Fibroblast of villous mesenchyme (primary cell): ENCODE measurements at places on chromosomes 3 and 15.

- peak; percentile 33 for DNase-seq
These were observed 30.1 kb upstream of the ZNF502 start for GRCh38 chr3:44682182-44682896.

- no peak for DNase-seq
These were observed 43.6 kb downstream of the C3orf20 start for GRCh38 chr3:14718539-14718938.

- DNase-seq = peak; percentile 27
These were observed 1.4 kb downstream of the ATP11B start for GRCh38 chr3:182794455-182795388.

DNA sequence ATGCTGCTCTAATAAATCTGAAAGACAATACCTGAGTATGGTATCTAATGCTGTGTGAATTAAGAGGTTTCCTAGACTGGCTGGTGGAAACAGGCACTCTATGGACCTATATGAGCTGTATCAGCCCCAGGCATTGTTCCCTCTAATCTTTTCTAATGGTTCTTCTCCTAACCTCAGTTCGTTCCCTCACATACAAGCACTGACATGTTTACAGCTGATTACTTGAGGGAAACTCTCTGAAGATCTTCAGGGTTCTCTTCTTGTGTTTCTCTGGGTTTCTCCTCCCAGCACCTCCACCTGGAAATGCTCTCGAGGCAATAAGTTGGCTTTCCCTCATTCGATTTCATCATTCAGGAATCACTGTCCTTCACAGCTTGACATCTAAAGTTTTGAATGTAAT, 52.9 kb downstream of the KLF15 start:
- no peak for DNase-seq

DNA sequence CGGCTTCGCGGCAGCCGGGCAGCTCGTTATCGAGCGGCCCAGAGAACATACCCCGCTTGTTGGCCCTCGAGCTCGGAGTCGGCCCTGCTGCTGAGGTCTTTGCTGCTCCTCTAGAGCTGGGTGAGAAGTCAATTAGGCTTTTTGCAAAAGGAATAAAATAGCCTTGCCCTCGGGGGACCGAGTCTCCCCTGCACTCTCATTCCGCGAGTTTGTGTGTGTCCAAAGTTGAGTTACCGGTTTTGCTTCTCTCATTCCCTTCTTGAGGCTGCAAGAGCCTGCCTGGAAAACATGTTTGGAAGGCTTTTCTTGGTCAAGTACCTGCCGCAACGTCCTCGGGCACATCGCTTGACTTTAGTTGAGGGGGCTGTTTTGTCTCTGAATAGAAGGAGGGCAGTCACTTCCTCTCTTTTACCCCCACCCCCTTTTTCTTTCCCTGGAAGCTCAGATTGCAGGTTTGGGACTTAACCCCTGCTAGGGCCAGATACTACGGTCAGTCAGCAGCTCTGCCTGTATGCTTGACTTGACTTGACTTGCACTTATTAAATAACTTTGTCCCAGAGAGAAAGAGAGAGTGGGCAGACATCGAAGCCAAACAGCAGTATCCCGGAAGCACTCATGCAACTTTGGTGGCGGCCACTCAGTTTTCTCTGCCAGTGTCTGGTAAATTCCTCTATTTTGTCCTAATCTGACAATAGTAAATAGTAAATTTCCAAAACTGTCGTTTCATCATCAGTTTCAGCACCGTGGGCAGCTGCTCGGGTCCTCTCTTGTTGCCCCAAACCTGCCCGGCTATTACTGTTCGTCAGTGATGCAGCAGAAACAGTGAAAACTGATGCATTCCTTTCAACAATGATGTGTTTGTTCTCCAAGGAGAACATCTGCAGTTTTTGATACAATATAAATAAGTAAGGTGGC, 609 bp downstream of the RNF13 start:
- peak; percentile 45 for DNase-seq

DNA sequence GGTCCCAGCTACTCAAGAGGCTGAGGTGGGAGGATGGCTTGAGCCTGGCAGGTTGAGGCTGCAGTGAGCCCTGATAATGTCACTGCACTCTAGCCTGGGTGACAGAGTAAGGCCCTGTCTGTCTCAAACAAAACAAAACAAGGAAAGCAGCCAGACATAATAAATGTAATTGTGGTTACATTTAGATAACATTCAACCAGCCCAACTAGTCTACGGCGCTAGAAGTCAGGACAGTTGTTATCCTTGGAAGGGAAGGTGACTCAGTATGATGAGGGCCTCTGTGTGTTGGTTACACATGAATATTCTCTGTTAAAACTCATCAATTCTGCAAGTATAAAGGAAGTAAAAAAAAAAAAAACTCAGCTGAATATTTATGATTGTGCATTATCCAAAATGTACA, 27.0 kb upstream of the CSPG5 start:
- no peak for DNase-seq

- DNase-seq = no peak
These were observed 359 bp downstream of the ARIH1 start for GRCh38 chr15:72474466-72474911.

DNA sequence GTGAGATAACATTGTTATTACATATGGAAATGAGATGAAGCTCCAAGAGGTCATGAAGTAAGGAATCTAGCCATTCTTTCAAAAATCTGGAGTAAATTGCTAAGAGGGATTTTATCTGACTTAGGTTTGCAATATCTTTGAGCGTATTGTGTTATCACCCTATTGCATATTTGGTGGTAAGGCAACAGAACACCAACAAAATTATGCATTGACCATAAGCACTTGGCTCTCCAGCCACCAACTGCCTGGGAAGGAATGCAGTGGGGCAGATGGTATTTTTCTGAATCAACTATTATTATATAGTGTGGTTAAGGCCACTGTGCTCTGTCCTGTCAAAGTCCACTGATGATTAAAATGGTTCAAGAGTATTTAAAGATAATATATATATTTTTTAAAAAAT, 287.9 kb upstream of the SEMA6D start:
- DNase-seq = peak; percentile 34

- no peak for DNase-seq
These were observed 135.6 kb upstream of the STAC start for GRCh38 chr3:36244728-36245127.
